Left ventricle myocardium inferior (tissue), 1 donor: ENCODE measurements at places on chromosomes 6 and 20.

DNA sequence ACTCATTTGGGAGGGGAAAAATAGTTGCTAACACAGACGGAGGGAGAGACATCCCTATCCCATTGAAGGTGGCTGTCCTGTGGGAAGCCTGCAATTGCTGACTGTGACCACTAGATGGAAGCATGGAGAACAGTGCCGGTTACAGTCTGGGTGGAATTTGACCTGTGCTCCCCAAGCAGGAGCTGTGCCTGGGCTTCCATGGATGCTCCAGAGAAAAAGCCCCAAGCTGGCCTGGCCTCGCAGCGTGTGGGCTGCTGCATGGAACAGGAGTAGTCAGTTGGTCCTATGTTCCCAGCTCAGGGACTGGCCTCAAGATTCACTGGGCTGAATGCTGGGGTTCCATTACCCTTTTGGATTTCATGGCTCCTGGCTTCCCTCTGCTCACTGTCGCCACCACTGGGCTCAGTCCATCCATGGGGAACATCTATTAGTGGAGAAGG, 116.3 kb upstream of the CHD6 start:
- no peaks in the 10 kb centered on the region for H3K4me1 ChIP-seq
- H3K27me3 ChIP-seq: no peaks in the 10 kb centered on the region
- DNase-seq: no peak

DNA sequence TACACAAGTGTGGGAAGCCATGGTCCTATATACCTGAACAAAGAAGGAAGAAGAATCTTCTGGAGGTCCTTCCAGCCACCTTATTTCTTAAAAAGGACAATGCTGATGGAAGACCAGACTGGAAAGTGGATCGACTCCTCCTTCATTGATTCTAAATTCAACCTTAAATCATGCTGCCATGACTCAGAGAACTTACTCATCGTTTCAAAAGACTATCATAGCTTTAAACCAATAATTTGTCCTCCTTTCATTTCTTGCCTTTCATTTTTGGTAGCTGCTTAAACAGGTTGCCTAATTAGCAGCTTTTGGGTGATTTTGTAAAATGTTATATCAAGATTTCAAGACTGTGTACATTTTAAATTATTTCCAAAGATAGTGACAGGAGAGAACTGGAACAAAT, 60.8 kb downstream of the RTN4IP1 start:
- peaks cover 13% of the 10 kb centered on the region for H3K4me1 ChIP-seq
- no peak for DNase-seq
- H3K27ac ChIP-seq: no peak overlapping the region
- H3K36me3 ChIP-seq: peaks cover 32% of the 10 kb centered on the region
- no peak overlapping the region for H3K4me3 ChIP-seq

DNA sequence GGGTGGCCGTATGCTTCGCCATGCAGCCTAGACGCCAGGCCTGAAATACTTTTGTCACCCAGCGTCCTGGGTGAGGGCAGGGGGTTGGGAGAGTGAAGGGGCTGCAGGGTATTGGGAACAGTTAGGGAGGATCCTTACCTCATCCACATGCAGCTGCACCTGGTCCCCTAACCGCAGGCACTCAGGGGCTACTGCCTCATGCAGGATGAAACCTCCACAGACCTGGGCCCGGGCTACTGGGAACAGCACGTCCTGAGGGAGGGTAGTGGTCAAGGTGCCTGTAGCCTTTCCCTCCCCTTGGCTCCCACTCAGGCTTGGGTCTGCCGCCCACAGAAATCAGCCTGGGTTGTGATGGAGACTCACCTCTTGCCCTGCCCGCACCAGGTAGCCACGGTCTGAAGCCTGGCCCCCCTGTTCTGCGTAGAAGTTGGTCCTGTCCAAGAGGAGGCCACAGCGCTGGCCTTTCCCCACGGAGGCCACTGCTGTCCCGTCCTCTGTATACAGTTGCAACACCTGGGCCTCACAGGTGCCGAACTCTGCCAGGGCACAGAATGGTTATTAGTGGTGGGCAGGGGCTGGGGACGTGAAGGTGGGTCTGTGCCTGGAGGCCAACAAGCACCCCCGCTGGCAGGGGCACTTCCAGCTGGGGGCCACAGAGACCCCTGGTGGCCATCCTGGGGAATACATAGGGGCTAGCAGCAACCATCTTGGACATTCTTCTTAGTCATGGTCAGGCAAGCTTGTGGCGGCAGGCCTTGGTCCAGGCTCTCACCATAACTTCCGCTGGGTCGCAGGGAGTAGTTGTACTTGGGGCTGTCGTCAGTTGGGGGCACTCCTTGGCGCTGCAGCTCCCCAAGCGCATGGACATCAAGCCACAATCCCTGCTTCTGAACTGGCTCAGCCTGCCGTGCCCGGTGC, 8.6 kb downstream of the AARS2 start:
- H3K4me3 ChIP-seq: no peak overlapping the region
- peaks cover 14% of the 10 kb centered on the region for H3K4me1 ChIP-seq
- no peaks in the 10 kb centered on the region for H3K27me3 ChIP-seq
- peak; percentile 24 for DNase-seq
- H3K27ac ChIP-seq: no peak overlapping the region
- H3K36me3 ChIP-seq: peaks cover 93% of the 10 kb centered on the region

DNA sequence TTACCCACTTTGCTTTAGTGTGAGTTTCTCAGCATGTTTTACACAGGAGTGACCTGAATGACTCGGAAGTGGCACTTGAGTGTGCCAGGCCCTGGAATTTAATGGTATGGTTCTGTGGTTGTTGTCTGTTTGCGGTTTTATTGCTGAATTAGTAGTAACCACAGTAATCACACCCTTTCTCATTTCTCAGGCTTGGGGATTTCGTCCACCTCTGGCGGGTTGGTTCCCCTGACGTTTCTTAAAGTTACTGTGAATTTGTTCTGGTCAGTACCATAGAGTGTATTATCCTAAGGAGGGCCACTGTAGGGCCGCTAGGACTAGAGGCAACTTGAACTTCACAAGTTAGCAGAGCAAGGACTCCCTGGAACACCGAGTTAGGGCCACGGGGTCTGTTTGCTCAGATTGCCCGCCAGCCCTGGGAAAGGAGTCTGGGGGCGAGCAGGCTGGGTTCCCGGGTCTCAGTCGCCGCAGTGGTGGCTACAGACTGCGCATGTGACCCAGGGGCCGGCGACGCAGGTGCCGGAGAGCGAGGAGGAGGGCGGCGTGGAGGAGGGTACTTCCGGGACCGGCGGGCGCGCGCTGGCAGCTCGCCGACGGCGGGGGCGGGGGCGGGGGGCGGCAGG, 546 bp upstream of the KLHL32 start:
- peaks cover 4% of the 10 kb centered on the region for H3K27me3 ChIP-seq
- peaks cover 17% of the 10 kb centered on the region for H3K4me1 ChIP-seq
- no peak for DNase-seq
- H3K36me3 ChIP-seq: no peaks in the 10 kb centered on the region
- peak overlapping the region; percentile 80 for H3K27ac ChIP-seq

- no peak for DNase-seq
- no peaks in the 10 kb centered on the region for H3K4me1 ChIP-seq
- H3K4me3 ChIP-seq: no peak overlapping the region
- H3K27ac ChIP-seq: no peak overlapping the region
- no peaks in the 10 kb centered on the region for H3K27me3 ChIP-seq
Measured at GRCh38 chr6:114271405-114271804, 71.4 kb downstream of the HS3ST5 start.

DNA sequence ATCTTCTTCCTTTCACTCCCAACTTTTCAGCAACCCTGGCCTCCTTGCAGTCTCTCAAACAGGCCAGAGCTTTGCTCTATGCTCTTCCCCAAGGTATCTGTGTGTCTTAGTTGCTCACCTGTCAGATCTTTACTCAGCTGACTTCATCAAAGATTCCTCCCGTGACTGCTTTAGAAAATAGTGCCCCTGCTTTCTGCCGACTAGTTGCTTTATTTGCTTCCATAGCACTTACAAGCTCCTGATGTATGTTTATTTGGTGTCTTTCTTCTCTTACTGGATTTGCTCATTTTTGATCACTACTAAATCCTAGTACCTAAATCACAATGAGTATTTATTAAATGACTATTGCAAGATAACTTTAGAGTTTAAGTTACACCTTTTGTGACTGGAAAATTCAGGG, 5.9 kb downstream of the NDUFAF5 start:
- H3K27ac ChIP-seq: peak overlapping the region; percentile 66
- H3K4me3 ChIP-seq: no peak overlapping the region
- no peaks in the 10 kb centered on the region for H3K27me3 ChIP-seq
- DNase-seq: no peak
- H3K36me3 ChIP-seq: peaks cover 81% of the 10 kb centered on the region
- peaks cover 67% of the 10 kb centered on the region for H3K4me1 ChIP-seq
